ENCODE measurements at places on chromosomes 7 and 10.

GRCh38 chr7:137960020-137960419 lies 41.9 kb downstream of the CREB3L2 start:
- DNase-seq = no peak

- DNase-seq = no peak
These were observed 34.4 kb upstream of the HABP2 start for GRCh38 chr10:113518415-113518814.

- DNase-seq = no peak
These were observed 31.0 kb downstream of the SLIT1 start for GRCh38 chr10:97154781-97155180.

DNA sequence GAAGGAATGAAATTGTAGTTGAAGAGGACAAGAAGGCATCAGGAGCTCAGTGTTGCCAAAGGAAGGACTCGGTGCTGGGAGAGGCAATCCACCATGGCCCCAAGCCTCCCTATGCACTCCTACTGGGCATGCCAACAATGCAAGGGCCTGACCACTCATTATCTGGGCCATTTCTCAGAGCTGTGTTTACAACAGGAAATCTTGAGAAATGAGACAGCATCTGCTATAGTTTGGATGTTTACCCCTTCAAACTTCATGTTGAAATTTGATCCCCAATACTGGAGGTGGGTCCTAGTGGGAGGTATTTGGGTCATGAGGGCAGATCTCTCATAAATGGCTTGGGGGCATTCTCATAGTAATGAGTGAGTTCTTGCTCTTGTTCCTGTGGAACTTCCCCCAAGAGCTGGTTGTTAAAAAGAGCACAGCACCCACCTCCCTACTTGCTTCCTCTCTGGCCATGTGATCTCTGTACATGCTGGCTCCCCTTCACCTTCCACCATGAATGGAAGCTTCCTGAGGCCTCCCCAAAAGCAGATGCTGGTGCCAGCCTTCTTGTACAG lies 50.8 kb upstream of the AOAH start:
- DNase-seq = no peak

- DNase-seq = no peak
These were observed 207.2 kb downstream of the ZNF365 start for GRCh38 chr10:62581351-62581750.

- DNase-seq = no peak
These were observed 21.7 kb upstream of the ACTR3B start for GRCh38 chr7:152737833-152738232.

- DNase-seq = no peak
These were observed 47.5 kb downstream of the FAM53B start for GRCh38 chr10:124696446-124697392.

DNA sequence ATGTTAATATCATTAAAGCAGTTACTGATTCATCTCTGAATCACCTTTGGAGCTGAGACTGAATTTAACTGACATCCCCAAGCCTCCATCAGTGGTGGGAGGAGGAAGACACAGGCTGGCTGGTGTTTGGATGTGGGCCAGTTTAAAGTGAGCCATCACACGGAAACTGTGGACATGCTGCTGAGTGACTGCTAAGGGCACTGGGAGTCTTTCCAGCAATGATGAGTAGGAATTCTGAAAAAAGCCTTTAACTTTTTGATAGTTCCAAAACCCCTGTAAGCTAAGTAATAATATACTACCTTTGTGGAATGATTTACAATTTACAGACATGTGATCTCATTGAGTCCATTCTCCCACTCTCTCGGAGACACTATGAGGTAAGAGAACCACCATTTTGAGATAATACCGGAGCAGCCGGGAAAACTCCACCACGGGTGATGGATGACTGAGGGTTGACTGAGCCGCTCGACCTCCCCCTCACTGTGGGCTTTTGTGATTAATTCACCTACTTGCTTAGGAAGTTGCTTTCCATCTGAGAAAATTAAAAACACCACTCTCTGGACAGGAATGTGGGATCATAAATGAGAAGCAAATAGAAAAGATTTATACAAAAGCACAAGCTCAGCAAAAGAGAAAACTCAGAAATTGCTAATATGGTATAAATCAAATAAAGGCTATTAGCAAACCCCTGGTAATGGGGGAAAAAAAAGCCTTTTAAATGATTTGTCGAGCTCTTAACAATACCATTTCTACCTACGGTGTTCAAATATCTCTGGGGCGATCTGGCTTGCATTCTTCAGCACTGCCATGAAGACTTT lies 194.8 kb downstream of the FANK1 start:
- no peak for DNase-seq

GRCh38 chr7:107994421-107995030 lies 8.4 kb downstream of the LAMB1 start:
- DNase-seq = no peak

GRCh38 chr7:460374-461116 lies 59.1 kb downstream of the PDGFA start:
- no peak for DNase-seq

DNA sequence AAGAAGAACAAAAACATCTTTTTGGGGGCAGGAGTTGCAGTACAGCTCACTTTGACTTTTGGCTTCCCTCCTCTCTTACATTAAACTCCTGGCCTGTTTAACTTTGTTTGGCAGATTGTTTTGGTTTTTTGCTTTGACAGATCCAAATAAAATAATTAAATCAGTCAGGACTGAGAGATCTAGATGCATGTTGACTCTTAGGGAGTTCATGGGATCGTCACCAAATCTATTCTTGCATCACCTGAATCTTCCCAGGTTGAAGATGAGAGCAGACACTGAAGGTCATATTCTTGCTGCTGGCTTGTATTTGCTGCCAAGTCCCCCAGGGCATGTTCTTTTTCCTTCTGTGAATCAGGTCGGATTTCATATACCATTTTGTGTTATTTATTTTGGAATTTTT lies 759.4 kb downstream of the CNTNAP2 start:
- DNase-seq = no peak

DNA sequence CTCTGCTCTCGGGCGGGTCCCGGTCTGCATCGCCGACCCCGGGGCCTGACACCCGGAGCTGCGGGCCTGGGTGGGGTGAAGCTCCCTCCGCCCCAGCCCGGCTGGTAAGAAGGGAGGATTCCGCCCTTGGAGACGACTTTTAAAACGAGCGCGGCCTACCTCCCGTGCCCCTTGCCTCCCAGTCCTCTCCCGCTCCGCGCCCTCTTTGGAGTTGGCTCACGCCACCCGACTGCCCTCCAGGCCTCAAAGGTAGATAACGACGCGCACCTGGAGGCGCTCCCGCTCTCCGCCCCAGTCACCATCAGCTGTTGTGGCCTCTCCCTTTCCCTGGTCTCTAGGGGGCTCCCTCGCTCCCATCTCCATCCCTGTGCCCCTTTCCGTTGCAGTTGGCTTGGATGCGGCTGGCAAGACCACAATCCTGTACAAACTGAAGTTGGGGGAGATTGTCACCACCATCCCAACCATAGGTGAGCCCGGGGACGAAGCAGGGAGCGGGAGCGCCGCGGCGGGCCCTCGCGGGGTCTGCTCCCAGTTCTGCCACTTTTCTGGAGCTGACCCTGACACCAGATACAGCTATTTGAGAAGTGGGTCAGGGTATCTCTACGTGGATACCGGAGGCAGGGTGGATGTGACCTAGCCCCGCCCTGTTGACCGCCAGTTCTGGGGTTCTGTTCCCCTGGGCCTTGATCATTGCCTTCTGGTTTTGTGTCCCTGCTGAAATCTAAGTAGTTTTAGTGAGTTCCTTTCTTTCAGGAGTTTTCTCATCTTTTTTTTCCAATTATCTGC lies 679 bp downstream of the ARF5 start:
- no peak for DNase-seq

DNA sequence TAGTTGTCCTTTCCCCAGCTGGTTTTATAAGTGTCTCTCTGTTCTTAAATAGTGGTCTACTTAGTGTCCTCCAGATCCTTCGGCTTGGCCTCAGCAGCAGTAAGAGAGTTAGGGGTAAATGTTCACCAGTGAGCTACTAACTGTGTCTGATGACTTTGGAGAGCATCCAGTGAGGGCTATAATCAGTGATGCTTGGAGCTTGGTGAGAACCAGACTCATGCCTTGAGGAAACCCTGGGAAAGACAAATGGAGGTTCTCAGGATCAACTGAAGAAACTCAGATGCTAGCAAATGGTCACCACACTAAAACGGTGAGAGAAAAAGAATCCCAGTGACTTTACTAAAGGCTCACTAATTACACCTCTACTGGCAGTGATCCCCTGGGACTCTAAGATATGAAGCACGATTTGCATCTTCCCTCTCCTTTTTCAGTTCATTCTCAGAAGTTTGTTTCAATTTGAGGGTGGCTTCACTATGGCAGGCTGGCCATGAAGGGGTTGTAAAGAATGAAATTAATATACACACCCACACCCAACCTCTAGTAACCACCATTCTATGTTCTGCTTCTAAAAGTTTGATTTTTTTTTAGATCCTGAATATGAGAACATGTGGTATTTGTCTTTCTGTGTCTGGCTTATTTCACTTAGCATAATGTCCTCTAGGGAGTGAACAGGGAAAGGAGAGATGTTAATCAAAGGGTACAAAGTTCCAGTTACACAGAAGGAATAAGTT lies 177.9 kb downstream of the PDE1C start:
- DNase-seq = no peak

DNA sequence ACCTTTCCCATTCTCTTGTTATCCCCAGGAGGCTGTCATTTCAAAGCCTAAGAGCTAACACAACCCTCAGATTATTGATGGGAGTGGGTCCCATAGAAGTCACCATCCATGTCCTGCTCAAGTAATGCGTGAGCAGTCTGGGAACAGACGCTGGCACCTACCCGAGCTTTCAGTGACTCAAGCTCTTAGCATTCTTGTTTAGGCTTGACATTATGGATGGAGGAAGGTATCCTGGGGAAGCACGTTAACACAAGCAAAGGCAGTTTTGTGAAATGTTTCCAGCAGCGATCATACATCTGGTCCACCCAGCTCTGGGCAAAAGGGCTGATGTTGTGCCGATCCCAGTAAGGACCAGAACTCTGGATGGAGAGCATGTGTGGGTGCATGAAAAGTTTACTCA lies 30.0 kb upstream of the AUTS2 start:
- DNase-seq = no peak

GRCh38 chr7:32298408-32299132 lies 191.6 kb downstream of the LSM5 start:
- no peak for DNase-seq

DNA sequence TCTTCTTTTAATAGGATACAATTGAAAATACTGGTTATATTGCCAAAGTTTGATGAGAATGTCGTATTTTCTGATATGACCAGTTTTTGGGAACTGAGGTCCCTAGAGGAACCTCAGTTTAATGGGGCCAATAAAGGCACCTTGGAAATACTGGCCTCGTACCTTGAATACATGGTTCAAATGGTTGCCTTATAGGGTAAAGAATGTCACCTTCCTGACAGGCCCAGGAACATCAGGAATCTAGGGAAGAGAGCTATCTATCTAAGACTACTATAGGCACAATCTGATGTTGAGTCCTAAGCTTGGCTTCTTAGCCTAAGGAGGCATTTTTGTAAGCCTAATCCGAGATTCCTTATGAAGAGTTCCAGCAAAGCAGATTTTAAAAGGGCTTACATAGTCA lies 9.3 kb downstream of the SHTN1 start:
- no peak for DNase-seq

DNA sequence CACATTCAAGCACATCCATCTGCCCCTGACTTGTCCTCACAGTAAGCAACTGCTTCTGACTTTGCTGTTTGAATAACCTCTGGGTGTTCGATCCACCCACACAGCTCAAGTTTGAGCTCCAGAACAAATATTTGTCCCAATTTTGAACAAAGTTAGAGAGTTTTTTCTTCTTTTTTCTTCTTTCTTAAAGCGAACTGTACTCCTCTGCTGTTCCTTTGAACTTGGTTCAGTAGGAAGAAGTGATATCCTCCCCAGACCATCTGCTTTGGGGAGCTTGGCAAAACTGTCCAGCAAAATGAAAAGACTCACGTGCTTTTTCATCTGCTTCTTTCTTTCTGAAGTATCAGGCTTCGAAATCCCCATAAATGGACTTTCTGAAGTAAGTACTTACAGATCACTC lies at the start of gene ITIH2:
Gene ITIH2, plus strand, starts transcription at position 177 of the 400 bp plus-strand sequence. Its CDS starts 119 bp downstream, at position 296.
- no peak for DNase-seq

GRCh38 chr7:141610671-141611070 lies 59.5 kb downstream of the AGK start:
- no peak for DNase-seq

DNA sequence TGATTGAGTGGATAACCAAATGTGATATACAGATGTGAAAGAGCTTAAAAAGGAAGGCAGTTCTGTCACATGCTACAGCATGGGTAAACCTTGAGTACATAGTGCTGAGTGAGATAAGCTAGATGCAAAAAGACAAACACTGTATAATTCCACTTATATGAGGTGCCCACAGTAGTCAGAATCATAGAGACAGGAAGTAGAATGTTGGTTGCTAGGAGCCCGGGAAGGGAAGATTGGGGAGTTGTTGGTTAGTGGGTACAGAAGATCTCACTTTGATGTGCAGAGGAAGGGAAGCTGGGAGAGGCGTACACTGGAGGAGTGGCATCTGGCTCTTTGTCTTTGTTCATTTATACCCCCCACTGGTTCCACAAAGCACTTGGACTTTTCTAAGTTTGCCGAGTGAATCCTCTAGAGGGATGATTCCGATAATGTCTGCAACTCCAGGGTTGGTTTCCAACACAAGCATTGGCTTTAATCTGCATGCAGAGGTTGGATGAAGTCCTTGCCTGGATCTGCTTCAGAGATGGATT lies 39.5 kb downstream of the TSPAN14 start:
- no peak for DNase-seq

- DNase-seq = no peak
These were observed 231.5 kb downstream of the TNS3 start for GRCh38 chr7:47350425-47350824.

GRCh38 chr7:5458921-5459480 lies 35.4 kb upstream of the TNRC18 start:
- no peak for DNase-seq

GRCh38 chr10:103847346-103847745 lies 8.0 kb downstream of the SH3PXD2A start:
- DNase-seq = no peak

GRCh38 chr10:20094226-20094976 lies 278.2 kb downstream of the PLXDC2 start:
- DNase-seq = no peak

GRCh38 chr7:135240441-135240840 lies 6.8 kb downstream of the STRA8 start:
- DNase-seq = no peak

- DNase-seq = no peak
These were observed 303.0 kb upstream of the SP8 start for GRCh38 chr7:21089653-21090052.

DNA sequence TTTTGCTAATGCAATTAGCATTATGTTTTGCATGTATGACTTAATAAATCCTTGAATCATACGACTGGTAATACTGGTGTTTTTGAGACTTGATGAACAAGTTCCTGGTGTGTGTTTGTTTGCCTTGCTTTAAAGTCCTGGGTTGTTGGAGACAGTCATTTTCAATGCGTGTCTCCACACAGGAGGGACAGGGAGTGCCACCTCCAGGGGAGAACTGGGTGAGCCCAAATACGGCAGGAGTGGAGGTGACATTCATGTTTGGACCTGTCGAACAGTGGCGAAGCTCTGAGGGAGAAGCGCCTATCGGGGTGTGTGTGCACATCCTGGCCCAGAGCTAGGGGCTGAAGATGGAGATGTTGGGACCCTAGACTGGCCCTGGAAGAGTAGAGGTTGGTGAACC lies 43.8 kb downstream of the DAGLB start:
- DNase-seq = no peak

All from stimulated activated CD8-positive, alpha-beta memory T cell treated with anti-CD3 and anti-CD28 coated beads, Interleukin-15, amount 100 ng/mL, for 4 hours (primary cell).